ENCODE measurements at places on chromosomes 1 and 21.

DNA sequence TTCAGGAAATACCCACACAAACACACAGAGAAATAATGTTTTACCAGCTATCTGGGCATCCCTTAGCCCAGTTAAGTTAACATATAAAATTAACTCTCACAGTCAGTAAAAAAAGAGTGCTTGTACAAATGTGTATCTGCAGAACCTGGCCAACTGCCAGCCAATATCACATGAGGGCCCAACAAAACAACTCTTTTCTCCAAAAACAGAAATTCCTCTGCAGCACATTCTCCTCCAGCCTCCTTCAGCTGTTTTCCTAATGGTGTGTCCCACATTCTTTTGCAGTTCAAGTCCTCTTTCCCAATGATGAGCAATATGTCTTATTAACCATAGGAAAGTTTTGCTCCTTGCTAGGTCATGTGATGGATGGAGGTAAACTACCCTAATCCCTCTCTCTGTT lies 75.5 kb downstream of the LRRC7 start:
- no peak for DNase-seq

DNA sequence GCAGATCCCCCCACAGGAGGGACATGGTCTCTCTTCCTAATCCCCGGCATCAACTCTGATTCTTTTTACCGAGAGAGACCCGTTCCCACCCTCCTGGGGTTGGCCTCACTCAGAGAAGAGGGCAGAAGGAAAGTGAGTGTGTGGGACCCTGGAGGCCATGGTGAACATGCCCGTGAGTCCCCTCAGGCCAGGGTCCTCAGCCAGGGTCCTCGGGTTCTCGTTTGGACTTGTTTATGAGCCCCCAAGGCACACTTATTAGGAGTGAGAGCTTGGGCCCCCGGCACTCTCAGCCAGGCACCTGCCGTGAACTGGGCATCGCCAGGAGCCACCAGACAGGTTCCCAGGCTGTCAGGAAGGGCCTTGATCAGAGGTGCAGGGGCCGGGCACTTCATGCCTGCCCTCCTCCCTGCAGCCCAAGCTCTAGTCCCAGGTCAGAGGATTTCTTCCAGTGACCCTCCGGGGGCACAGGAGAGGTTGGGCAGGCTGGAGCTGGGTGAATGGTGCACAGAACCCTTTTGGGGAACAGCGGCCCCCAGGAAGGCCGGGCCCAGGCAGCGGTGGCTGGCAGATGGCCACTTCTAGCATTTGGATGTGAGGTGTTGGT lies 122.6 kb downstream of the CRYAA start:
- DNase-seq, result no peak

GRCh38 chr1:210692796-210693195 lies 364.1 kb downstream of the HHAT start:
- DNase-seq, result no peak

DNA sequence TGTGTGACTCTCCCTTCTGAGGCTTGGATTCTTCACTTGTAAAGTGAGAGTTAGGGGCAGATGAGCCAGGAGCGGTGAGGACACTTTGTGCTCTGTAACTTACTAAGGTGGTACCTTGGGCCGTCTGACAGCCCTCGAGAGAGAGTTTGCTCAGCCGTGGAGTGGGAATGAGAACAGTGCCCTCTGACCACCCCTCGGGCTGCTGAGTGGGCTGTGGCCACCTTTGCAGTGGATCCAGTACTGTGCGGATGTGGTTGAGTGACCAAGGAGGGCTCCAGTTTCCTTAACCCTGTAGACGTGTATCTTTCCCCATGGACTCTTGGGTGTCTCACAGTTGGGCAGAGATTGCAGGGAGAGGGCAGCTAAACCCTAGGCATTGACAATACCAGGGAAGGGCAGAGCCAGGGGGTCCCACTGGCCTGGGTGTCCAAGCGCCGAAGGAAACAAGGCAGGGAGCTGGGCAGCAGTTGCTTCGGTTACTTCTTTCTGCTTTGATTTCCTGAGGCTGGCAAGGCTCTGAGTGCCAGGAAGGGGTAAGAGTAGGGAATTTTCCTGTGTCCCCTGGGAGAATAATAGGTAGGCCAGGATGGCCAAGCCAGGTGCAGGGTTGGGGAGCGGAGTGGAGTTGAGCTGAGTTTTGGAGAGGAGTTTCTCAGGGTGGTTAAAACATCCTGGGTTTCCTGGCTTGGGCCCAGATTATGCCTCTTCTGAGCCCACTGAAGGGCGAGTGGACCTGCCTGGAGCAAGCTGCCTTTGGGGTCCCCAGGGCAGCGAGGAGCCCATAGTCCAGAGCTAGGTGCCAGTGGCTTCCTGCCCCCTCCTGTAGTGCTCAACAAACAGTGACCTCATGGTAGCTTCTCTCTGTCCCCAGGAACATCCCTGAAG lies 27.6 kb downstream of the HMGCS2 start:
- no peak for DNase-seq

DNA sequence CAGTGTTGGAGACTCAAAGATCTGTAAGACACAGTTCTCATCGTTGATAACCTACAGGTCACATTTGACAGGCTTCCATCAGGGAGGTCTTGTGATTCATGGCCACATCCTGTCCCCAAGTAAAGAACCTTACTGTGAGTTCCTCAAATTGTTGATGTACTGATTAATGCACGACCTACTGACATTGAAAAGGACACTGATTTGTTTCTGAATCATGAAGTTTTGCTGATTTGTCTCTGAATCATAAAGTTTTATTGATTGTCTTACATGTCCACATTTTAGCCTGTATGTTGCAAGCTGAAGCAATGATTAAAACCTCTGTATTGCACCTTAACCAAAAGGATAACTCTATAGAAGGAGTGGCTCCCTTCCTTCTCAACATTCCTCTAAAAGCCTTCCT lies 476.3 kb upstream of the RUNX1 start:
- no peak for DNase-seq

DNA sequence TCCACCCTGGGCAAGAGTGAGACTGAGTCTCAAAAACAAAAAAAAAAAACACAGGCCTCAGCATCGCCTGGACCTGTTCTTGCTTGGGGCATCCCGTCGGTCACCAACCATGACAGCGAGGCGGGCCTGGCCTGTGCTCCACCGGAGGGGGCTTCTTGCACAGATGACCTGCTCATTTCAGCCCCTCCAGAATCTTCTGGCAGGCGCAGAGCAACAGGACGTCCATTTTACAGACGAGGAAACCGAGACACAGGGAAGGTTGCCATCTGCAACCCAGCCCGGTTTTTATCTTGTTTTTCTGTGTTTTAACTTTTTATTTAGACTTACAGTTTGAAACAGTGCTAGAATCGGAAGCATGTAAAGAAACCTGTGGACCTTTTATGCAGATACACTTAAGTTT lies 918 bp downstream of the CSTB start:
- DNase-seq, result no peak

DNA sequence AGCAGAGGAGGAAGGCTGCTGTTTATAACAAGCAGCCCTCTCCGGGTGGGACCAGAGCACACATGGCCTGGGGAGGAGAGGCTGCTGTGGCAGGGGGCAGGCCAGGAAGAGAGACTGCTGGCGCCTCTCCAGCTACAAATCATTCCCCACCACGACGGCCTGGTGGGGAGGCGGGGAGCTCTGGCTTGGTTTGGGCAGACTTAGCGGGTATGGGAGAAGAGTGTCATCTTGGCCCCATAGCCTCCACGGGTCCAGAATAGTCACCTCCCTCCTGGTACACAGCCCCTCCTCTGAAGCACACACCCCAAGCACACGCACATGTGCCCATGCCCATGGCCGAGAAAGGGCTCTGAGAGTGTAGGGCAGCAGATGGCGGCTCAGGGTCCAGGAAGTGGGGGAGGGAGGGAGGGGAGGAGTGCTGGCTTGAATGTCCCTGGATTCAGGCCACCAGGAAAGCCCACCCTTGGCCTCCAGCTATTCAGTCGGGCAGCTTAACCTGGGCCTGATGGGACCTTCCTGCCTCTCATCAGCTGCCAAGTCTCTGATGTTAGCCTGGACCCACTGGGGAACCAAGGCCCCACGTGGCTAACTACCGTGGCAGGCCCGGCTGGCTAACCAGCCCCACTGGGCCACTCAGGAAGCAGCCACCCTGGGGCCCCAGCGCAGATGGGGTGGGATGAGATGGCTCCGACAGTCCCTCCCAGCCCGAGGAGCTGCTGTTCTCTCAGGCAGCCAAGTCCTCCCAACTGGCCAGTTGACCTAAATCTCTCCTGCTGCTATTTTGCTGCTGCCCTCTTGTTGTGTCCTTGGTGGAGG lies 10.9 kb downstream of the LRP8 start:
- DNase-seq, result no peak

DNA sequence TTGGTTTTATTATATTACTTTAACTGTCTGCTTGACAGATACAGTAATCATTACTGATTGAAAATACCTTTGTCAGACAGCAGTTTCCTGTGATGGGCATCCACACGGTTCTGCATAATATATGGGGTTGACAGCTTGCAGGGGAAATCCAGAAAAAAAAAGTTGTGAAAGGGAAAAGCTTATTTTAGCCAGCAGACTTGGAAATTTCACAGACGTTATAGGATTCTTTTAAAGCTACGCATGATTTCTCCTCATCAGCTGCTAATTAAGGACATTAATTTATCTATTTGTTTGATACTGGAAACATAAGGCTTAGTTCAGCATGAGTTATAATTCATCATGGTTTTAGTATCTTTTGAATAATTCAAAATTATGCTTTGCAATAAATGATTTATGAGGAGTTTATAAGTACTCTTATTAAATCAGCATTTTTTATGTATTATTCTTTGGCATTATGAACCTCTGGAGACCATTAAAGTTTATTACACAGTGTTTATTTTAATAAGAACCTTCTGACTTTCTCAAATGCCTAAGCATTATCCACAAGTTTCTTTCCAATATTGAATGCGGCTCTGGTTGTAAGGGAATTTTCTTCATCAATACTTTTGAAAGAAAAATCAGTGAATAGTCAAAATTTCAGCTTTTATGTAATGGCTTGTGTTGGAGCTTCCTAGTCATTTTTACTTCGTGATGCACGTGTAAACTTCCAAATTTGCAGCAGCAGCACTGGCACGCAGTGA lies 235.3 kb upstream of the KCNK2 start:
- no peak for DNase-seq

- DNase-seq, result no peak
These were observed 58.9 kb downstream of the DDX20 start for GRCh38 chr1:111814642-111815041.

DNA sequence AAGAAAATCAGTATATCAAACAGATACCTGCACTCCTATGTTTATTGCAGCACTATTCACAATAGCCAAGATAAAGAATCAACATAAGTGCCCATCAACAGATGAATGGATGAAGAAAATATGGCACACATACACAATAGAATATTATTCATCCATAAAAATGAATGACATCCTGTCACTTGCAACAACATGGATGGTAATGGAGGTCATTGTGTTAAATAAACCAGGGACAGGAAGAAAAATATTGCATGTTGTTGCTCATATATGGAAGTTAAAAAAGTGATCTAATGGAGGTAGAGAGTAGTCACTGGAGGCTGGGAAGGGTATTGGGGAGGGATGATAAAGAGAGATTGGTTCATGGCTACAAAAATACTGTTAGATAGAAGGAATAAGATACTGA lies 65.4 kb upstream of the CR2 start:
- no peak for DNase-seq

GRCh38 chr1:98388441-98388840 lies 273.1 kb upstream of the SNX7 start:
- no peak for DNase-seq

GRCh38 chr1:42793824-42794223 lies 9.0 kb downstream of the TMEM269 start:
- DNase-seq, result no peak

- DNase-seq, result no peak
These were observed 163.7 kb downstream of the NTMT2 start for GRCh38 chr1:170309389-170310013.

DNA sequence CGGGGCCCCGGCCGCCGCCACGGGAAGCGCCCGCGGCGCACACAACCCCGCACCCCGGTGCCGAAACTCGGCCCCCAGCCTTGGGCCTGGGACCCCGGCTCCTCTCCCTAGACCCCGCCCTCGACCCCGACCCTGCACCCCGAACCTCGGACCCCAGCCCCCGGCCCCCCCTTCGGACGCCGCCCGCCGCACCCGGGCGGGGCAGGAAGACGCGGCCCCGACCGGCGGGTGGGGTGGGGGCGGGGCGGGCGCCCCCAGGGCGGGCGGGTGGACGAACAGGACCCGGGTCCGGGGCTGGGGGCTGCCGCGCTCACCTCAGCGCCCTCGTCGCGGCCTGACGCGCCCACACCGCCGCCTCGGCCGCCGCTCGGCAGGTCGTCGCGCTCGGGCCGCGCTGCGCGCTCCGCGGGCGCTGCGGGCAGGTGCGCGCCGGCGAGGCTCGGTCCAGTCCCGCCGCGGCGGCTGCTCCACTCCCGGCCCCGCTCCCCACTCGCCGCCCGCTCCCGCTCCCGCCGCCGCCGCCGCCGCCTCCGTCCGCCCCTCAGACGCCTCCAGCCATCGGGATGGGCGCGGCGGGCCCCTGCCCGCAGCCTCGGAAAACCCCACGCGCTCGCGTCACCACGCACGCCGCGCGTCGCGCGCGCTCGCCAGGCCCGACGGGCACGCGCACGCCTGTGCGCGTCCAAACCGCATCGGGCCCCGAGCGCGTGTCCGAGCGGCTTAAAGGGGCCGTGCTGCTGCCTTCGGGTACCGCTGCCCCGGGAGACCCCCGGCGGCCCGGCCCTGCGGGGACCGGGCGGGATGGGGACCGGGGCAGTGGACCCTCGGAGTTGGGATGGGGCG lies at the start of gene GNB1:
Gene GNB1 (minus strand): TSS at position 582 of the 843 bp plus-strand sequence. CDS start 65,634 bp downstream, outside the sequence.
- no peak for DNase-seq

- no peak for DNase-seq
These were observed 27.2 kb upstream of the DMRTB1 start for GRCh38 chr1:53431805-53432565.

GRCh38 chr1:195472291-195472690 lies 1135.9 kb downstream of the KCNT2 start:
- no peak for DNase-seq

DNA sequence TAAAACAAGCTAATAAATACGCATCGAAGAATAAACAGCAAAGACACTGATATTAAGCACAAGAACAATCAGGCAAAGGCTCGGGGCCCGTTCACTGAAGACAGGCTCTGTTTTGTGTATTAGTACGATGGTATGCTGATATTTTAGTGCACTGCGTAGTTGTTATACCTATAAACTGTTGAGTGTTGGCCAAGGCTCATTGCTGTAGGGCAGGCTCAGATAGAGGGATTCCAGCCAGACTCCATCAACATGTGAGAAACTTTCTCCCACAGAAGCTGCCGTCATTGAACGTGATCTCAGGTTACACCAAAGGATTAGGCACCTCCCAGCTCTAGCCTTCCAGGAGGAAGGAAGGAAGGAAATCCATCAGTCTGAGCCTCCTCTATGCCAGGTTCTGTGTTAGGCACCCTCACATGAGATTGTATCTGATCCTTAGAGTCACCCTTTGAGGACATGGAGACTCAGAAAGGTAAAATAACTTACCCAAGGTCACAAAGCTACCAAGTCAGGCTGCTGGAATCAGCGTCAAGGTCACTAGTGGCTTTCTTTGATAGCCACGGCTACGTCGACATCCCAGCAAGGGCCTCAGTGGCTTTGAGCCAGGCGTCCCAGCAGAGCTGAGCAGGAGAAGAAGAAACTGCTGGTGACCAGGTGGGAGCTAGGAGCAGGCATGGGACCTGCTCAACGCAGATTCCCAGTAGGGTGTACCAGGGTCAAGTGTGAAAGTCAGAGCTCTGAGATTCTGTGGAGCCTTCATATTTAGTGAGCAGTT lies 14.8 kb downstream of the BCAR3 start:
- DNase-seq, result no peak

GRCh38 chr1:55127827-55128343 lies 87.3 kb downstream of the USP24 start:
- DNase-seq, result no peak
